ENCODE measurements at places on chromosomes 4 and X.

DNA sequence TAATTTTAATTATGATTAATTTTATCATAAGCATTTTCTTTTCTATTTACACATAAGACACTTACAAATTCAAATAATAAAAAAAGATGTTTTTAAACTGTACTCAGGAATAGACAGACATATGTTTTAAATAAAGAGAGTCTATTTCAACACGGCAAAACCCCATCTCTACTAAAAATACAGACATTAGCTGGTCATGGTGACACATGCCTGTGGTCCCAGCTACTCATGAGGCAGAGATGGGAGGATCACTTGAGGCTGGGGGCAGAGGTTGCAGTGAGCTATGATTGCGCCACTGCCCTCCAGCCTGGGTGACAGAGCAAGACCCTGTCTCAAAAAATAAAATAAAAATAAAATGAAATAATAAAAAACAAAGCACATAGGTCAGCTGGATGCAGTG, 14.8 kb downstream of the FAM9B start:
- no peak for DNase-seq

DNA sequence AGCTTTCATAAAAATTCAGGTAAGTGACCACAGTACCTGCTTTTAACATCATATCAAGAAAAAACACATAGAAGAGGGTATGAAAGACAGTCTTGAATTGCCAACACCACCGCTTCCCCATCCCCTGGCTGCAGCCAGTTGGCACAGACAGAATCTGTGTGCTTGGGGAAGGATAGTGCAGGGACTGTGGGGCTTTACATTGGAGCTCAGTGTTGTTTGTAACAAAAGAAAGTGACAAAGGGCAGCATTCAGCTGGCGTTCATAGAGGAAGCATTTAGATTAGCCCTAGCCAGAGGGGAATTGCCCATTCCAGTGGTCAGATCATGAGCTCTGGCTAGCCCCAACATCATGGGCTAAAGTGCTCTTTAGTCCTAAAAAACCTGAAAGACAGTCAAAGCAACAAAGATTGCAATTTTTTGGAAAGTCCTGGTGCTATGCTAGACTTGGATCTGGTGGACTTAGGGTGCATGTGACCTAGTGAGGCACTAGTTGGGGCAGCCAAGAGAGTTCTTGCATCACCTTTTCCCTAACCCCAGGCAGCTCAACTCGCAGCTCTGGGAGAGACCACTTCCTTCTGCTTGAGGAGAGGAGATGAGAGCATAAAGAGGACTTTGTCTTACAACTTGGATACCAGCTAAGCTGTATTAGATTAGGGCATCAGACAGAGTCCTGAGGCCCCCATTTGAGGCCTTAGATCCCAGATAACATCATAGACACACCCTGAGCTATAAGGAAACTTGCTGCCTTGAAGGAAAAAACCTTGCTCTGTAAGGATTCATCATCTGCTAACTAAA, 1602.4 kb upstream of the ADGRL3 start:
- DNase-seq = no peak

- no peak for DNase-seq
These were observed 89.8 kb downstream of the UCHL1 start for GRCh38 chr4:41346306-41347061.

GRCh38 chr4:152936446-152937335, 568 bp downstream of the FHDC1 start:
- DNase-seq = no peak

GRCh38 chrX:7996414-7996813, 69.2 kb upstream of the PNPLA4 start:
- no peak for DNase-seq

Measured in naive thymus-derived CD4-positive, alpha-beta T cell (primary cell).